Fibroblast of lung (primary cell): ENCODE measurements at places on chromosomes 12 and 14. TPM values are rescaled to one million over a fixed set of nuclear protein-coding genes. Genes with fewer than 3 reads are reported as not detected.

DNA sequence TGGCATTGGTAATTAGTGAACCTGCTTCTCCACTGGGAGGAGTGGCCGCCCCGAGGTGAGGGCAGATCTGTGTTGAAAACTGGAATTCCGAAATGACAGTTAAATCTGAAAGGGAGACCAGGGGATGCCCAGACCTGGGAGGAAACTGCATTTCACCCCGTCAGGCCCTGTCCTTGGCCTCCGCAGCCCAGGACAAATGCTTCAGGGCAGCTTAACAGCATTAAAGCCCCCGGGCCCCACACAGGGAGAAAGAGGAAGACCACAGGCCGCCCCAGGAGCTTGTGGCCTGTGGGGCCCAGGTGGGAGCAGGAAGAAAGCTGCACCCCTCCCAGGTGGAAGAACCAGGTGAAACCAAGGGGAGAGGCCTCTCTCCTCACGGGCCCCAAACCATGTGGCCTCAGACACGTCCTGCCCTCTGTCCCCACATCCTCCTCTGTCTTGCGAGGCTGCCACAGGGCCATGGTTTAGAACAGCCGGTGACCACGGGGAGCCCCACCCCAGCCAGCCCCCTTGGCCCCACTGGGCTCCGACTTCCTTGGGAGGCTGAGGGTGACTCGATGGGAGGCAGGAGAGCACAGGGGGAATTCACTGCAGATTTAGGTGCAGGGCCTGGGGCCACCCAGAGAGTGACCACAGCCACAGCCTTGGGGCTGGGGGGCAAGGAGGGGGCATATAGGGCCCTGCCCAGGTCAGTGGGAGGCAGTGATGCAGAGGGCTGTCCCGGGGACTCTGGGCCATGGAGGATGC lies 265.4 kb downstream of the ADGRD1 start:
- DNase-seq: no peak

DNA sequence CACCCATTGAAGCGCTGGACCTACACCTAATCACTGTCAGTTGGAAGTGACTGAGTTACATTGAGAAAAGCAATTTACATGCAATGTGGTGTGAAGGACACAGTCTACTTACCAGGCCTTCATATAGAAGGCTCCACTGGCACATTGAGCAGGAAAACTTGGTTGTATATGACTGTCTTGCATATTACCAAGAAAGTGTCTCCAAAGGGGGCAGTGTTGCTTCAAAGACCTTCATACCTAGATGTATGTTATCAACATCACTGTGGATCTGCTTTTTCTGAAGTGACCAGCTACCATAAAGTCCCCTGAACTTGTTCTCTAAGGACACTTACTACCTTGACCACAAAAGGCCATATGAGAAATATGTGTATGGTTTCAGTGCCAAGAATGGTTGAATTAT lies 64.1 kb downstream of the NELL2 start:
- DNase-seq: no peak

Gene SMCO3
- total RNA-seq: 0.17 TPM in 1 of 2 replicates, not detected in the other

DNA sequence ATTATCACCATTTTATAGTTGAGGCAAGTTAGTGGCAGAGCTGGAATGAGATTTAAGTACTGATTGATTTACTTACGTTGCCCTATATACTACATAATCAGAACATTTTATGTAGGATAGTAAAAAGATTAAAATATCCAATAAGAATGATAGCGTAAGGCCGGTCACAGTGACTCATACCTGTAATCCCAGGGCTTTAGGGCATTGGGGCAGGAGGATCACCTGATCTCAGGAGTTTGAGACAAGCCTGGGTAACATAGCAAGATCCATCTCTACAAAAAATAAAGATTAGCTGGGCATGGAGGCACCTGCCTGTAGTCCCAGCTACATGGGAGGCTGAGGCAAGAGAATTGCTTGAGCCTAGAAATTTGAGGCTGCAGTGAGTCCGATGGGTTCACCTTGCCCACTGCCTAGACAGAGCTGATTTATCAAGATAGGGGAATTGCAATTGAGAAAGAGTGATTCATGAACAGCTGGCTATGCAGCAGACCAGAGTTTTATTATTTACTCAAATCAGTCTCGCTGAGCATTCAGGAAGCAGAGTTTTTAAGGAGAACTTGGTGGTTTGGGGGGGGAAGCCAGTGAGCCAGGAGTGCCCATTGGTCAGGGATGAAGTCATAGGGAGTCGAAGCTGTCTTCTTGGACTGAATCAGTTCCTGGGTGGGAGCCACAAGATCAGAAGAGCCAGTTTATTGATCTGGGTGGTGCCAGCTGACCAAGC lies 24.7 kb upstream of the SGPP1 start:
- peak; percentile 55 for DNase-seq

GRCh38 chr14:54647378-54647777 lies 80.5 kb downstream of the SAMD4A start:
- no peak for DNase-seq

DNA sequence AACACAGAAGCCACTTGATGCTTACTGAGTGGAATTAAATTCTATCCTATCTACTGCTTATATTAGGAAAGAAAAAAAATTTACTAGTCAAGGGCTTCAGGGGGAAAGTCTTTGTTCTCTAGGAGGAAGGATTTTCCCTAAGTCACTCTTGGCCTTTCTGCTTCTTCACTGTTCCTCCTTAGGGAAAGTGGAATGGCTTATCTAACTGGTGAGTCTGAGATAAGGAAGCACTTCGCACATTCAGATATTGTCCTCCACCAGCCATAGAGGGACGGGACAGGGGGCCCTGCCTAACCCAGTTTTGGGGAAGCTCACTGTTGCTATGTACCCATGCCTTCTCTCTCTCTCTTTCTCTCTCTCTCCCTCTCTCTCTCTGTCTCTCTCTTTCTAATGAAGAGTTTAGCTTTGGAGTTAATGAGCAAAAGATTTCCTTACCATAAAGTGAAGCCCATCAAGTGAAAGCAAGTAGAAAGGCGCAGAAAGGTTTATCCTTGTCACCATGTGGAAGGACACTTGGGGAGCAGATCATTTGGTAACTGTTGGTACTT lies 450.6 kb downstream of the ZFP36L1 start:
- DNase-seq: no peak

DNA sequence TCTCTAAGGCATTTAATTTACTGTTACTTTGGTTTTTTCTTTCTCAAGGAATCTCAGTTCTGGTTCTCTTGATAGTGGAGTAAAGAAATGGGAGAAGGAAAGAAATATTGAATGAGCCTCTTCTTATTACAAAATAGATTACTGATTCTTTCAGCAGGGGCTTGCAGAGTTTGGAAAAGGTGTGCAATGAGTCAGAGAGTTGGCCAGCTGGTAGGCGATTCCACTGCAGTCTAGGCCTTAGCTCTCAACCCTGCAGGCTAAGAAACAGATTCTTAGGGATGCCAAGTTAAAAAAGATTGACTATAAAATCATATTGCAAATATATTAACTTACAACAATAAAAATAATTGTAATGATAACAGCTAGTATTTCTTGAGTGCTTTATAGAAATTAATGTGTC lies 25.8 kb downstream of the NR1H4 start:
- no peak for DNase-seq

DNA sequence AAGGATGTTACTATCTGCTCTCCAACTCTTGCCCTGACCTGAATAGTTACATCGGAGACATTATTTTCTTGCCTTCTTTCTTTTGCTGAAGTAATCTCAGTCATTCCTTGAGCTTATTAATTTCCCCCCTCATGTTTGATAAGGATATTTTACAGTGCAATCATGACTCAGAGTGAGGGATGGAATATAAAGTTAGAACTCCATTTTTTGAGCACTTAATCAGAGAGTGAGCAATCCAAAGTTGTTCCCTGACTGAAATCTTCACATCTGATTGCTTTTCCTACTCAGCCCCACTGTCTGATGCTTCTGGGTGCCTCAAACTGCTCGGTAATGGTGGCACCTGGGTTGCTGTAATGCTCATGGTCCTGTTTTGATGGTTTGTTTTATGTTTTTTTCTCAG lies 142.7 kb upstream of the SEL1L start:
- no peak for DNase-seq

- DNase-seq: no peak
Observed at GRCh38 chr14:53620317-53620716, 336.3 kb downstream of the BMP4 start.

DNA sequence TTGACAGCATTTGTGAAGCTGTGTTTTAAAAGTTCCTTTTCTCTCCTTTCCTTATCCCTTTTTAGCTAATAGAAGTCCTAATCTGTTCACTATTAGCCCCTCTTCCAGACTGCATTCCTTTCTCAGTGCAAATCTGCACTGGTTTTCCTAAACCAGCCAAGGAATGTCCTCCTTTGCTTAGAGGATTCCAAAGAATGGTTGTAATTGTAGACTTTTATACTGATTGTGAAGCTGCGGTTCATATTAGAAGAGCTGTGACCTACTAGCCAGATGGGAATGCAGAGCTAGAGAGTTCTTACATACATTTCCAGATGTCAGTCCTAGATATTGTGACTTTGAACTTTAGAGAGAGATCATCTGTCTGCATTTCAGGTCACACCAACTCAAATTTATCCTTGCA lies 79.8 kb downstream of the MYRFL start:
- peak; percentile 19 for DNase-seq

DNA sequence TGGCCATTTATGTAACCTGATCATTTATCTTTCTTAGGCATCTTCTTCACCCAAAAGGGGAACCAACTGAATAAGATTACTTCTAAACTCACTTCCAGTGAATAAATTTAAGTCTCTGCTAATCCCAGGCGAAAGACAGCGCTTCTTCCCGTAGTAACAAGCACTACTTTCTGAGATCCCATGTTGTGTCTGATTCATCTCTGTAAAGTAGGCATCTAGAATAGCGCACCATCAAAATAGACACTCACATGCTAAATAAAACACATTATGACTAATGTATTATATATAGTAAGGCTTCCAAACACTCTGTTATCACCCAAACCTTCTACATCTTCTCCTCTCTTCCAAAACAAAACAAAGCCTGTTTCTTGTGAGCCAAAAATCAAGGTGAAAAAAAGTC lies 15.1 kb downstream of the GTF2A1 start:
- DNase-seq: no peak

DNA sequence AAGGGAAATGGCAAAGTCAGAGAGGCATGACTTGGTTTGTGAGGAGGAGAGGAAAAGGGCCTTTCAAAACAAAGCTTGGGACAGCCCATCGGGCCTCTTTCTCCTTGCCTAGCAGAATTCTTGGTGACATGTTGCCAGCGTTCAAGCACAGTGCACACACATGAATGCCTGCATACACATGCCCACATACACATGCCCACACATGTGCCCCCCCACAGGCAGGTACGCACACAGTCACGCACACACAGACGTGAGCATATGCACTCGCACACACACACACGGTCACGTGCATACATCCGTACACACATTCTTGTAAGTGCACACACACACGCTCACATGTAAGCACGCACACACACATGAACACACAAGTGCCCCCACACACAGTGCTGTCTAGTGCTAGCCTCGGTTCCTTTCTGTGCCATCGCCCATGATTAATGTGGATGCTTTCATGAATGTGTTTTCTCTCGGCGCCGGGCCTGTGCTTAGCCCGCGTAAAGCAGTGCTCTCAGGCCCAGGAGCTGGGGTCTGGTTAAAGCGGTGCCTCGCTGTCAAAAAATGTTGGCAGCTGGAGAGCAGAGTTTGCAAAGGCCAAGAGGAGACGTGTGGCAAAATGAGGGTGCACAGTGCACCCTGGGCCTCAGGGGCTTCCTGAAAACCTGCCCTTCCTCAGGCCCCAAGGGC lies 328.8 kb upstream of the DIO3 start:
- DNase-seq: no peak

DNA sequence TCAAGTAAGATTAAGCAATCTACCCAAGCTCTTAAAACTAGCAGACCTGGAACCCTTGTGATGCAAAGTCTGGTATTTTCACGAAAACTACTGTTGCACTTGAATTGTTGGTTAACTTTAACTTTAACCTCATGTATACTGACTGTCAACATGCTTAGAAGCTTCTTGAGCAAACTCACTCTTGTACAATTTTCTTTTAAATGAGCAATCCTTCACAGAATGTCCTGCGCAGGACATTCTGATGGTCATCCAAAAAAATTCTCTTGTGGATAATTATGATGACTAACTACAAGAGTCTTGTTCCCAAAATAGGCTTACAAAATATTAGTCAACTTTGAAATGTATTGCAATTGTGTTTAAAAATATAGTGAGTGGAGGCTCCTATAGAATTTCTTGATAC lies 54.0 kb upstream of the PDE3A start:
- DNase-seq: peak; percentile 55

DNA sequence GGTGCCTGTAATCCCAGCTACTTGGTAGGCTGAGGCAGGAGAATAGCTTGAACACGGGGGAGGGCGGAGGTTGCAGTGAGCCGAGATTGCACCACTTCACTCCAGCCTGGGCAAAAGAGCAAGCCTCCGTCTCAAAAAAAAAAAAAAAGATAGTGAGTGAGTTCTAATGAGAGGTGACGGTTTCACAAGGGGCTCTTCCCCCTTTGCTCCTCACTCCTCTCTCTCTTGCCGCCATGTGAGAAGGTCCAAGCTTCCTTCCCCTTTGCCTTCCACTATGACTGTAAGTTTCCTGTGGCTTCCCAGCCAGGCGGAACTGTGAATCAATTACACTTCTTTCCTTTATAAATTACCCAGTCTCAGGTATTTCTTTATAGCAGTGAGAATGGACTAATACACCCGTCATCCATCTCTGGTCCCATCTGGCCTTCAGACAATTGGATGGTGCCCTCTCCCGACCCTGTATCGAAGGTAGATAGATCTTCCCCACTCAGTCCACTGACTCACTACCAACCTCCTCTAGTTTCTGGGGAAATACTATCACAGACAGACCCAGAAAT lies 27.0 kb upstream of the RCOR1 start:
- DNase-seq: no peak

Gene C1QL4
- 0.17 TPM in 1 of 2 replicates, not detected in the other for total RNA-seq

DNA sequence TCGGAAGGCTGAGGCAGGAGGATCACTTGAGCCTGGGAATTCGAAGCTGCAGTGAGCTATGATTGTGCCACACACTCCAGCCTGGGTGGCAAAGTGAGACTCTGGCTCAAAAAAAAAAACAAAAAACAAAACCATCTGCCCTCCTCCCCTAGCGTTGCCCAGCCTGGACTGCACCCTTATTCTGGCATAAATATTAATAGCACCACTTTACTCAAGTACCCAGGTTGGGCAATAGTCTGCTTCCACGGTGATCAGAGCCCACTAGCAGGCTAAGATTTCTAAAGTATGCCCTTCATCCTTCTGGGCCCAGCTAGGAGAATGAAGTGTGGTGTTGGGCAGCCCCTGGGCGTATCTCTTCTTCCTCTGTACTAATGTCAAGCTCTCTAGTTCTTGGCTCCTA lies 33.3 kb downstream of the KCTD10 start:
- no peak for DNase-seq

DNA sequence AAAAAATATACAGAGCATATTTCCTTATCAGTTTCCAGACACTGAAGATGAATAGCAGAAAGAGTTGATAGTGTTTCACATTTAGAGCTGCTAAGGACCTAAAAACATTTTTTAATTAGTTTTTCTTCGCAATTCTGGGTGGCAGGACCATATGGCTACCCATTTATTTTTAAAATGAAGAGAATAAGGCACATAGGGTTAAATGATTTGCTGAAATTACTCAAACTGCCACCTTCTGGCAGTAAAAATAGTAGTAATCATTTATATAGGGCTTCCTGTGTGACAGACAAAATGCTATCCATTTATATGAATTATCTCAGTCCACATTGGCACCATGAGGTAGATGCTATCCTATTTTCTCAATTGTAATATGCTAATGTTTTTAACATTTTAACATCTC lies 108.6 kb upstream of the CCDC196 start:
- DNase-seq: no peak
